ENCODE measurements at places on chromosomes 6 and 20. TPM values are rescaled to one million over a fixed set of nuclear protein-coding genes. Genes with fewer than 3 reads are reported as not detected.

GRCh38 chr6:83231146-83231545 lies 38.0 kb downstream of the RWDD2A start:
- DNase-seq, result peak; percentile 30

The TPBG gene
- total RNA-seq, result 16.6 TPM

DNA sequence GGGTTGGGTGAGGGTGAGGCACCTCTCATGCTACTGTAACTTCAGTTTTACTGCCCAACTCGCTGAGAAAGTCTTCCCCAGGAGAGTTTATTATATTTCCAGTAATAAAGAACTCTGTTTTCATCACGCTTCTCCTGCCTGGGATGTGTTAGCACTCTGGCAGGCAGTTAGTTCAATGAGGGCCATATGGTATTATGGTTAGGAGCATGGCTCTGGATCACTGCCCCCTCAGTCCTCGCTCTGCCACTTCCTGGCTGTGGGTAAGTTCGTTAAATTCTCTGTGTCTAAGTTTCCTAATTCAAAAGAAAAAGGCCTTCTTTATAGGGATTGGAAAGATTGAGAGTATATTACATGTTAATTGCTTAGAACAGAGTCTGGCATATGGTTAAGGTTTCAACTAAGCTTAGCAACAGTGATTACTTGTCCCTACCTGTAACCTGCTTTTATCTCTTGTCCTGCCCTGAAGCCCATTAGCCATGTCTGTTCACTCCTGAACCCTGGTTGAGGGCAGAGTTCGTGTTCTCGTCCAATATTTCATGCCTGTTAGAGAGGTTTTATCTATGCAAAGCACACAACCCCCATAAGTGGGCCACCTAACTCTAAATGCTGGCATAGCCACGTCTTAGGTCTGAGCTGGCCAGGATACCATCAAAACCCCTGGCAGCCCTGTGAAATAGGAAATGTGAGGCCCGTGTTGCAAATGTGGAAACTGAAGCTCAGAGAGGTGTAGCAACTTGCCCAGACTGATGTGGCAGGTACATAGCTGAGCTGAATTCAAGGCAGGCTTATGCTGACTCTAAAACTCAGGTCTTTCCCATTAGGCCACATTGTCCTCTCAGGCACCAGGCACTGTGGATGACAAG lies 342.5 kb upstream of the JARID2 start:
- DNase-seq, result no peak

The SERINC3 gene
- 42.9 TPM for total RNA-seq

DNA sequence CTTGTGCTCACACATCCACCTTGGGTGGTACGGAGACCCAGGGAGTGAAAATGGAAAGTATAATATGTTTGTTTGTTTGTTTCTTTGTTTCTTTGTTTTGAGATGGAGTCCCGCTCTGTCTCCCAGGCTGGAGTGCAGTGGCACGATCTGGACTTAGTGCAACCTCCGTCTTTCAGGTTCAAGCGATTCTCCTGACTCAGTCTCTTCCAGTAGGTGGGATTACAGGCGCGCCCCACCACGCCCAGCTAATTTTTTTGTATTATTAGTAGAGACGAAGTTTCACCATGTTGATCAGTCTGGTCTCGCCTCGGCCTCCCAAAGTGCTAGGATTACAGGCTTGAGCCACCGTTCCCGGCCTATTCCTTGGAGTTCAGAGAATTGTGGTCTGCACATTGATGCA lies 115.4 kb downstream of the TRIM27 start:
- no peak for DNase-seq

GRCh38 chr6:43989581-43990146 lies 137.6 kb downstream of the MRPL14 start:
- DNase-seq, result peak; percentile 78

The PDE7B gene
- 14.6 TPM for total RNA-seq

The PNPLA1 gene
- total RNA-seq, result not detected

GRCh38 chr20:9977629-9978028 lies 57.2 kb upstream of the ANKEF1 start:
- DNase-seq, result no peak
